ENCODE measurements at places on chromosomes 2 and 18.

DNA sequence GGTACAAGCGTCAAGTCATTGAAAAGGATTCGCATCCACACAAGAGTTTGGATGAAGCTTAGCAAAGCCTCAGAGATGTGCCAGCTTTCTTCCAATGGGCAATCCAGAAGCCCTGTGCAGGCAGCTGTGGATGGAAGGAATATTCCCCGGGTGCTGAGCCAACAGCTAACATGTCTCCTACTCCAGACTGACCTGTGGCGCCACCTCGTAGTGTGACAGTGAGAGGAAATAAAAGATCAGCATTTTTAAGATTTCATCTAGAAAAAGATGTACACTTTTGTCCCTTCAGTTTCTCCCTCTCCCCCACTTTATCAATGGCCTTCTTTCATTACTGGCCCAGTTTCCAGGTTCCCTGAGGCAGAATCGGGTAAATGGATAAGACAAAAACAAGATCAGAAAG lies 48.9 kb upstream of the SPATS2L start:
- no peak for DNase-seq
- peaks cover 13% of the 10 kb centered on the region for H3K4me1 ChIP-seq
- H3K36me3 ChIP-seq = no peaks in the 10 kb centered on the region
- H3K27ac ChIP-seq = no peak overlapping the region
- no peak overlapping the region for H3K4me3 ChIP-seq

- H3K27ac ChIP-seq = no peak overlapping the region
- no peak for DNase-seq
- H3K4me1 ChIP-seq = peaks cover 3% of the 10 kb centered on the region
- H3K27me3 ChIP-seq = no peaks in the 10 kb centered on the region
Observed at GRCh38 chr2:69067026-69067630, 54.1 kb downstream of the ANTXR1 start.

- no peak for DNase-seq
- H3K27ac ChIP-seq = no peak overlapping the region
- H3K27me3 ChIP-seq = no peaks in the 10 kb centered on the region
- no peaks in the 10 kb centered on the region for H3K36me3 ChIP-seq
Observed at GRCh38 chr2:109259671-109260070, 130.7 kb downstream of the SH3RF3 start.

DNA sequence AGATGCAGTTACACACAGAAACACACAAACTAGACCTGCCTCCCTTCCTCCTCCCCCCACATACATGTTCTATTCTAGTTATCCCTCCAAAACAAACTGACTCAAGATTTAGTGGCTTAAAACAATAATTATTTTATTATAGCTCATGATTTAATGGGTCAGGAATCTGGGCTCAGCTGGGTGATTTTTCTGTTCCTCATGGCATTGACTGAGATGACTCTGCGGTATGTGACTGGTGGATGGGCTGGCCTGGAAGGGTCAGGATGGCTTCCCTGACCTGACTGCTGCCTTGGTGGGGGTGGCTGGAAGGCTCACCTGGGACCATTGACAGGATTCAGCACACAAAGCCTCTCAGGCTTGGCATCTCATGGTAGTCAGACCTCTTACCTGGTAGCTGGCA lies 33.7 kb upstream of the NTSR2 start:
- DNase-seq = peak; percentile 71
- no peaks in the 10 kb centered on the region for H3K36me3 ChIP-seq
- H3K27ac ChIP-seq = no peak overlapping the region
- no peaks in the 10 kb centered on the region for H3K27me3 ChIP-seq
- peaks cover 6% of the 10 kb centered on the region for H3K4me1 ChIP-seq

DNA sequence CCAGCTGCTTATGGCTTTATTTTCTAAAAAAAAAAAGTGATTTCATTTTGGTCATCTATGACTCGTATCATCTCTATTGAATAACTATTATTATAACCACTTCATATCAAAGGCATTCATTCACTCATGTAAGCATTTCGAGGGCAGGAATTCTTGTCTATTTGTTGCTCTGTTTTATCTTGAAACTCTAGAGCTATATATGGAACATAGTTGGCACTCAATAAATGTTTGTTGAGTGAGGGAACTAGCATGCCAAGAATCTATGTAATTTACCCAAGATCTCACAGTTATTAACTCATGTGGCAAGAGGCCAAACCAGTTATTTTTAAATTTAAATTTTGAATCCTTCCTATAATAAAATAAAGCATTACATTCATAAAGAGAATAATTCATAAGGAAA lies 470.1 kb downstream of the TMX3 start:
- H3K27ac ChIP-seq = 0 out of 2 replicates have a peak overlapping the region, but pooled peaks have one; percentile 22
- H3K27me3 ChIP-seq = no peaks in the 10 kb centered on the region
- H3K4me1 ChIP-seq = no peaks in the 10 kb centered on the region

DNA sequence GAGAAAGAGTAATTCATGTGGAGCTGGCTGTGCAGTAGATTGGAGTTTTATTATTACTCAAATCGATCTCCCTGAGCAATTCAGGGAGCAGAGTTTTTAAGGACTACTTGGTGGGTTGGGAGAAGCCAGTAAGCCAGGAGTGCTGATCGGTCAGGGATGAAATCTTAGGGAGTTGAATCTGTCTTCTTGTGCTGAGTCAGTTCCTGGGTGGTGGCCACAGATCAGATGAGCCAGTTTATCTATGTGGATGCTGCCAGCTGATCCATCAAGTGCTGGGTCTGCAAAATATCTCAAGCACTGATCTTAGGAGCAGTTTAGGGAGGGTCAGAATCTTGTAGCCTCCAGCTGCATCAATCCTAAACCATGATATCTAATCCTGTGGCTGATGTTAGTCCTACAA lies 17.0 kb upstream of the UGT1A8 start:
- H3K27ac ChIP-seq = no peak overlapping the region
- H3K36me3 ChIP-seq = no peaks in the 10 kb centered on the region
- H3K4me1 ChIP-seq = no peaks in the 10 kb centered on the region
- peaks cover 5% of the 10 kb centered on the region for H3K27me3 ChIP-seq
- no peak overlapping the region for H3K4me3 ChIP-seq

- H3K27me3 ChIP-seq = no peaks in the 10 kb centered on the region
- H3K36me3 ChIP-seq = no peaks in the 10 kb centered on the region
- H3K4me1 ChIP-seq = peaks cover 11% of the 10 kb centered on the region
- peak; percentile 49 for DNase-seq
- H3K27ac ChIP-seq = no peak overlapping the region
Observed at GRCh38 chr2:29628862-29629261, 292.5 kb downstream of the ALK start.

DNA sequence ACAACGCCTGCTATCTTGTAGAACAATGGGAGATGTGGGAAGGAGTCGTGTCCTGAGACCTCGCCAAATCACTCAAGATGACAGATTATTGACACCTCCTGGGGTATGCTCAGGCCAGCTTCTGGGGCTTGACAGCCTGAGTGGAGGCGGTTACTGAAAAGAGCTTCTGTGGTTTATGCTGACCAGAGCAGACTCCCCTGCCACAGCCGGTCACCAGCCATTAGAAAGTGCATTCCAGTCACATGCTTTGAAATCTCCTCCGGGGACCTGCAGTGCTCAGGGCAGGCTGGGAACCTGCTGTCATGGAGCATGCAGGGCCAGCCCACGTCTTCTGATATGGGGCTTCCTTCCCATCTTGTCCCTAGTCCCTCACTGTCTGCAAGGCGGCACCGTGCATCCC lies 215.9 kb downstream of the SEPTIN10 start:
- peaks cover 20% of the 10 kb centered on the region for H3K36me3 ChIP-seq
- DNase-seq = no peak
- H3K4me3 ChIP-seq = no peak overlapping the region
- no peak overlapping the region for H3K27ac ChIP-seq
- no peaks in the 10 kb centered on the region for H3K27me3 ChIP-seq

DNA sequence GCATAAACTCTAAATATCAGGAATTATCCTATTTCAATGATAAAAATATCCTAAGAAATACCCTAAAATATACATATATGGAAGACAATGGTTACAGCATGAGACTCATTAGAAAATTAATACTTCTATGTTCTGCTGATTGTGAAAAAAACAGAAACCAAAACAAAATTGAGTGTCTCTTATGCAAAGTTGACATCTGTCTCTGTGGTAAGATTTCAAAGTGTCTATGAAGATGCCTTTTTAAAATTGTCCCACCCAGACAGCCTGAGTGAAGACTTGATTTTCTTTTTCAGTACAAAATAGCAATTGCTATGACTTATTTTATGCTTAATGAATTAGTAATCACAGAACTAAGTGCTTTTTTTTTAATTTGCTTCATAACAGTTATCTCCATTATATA lies 1368.4 kb upstream of the LRRTM1 start:
- H3K36me3 ChIP-seq = no peaks in the 10 kb centered on the region
- H3K27me3 ChIP-seq = no peaks in the 10 kb centered on the region
- H3K27ac ChIP-seq = no peak overlapping the region
- DNase-seq = no peak
- H3K4me3 ChIP-seq = no peak overlapping the region
- no peaks in the 10 kb centered on the region for H3K4me1 ChIP-seq

GRCh38 chr2:8679827-8680731 lies 1.8 kb upstream of the ID2 start:
- H3K36me3 ChIP-seq = peaks cover 5% of the 10 kb centered on the region
- peak overlapping the region; percentile 99 for H3K27ac ChIP-seq
- no peaks in the 10 kb centered on the region for H3K27me3 ChIP-seq
- H3K4me1 ChIP-seq = peaks cover 14% of the 10 kb centered on the region
- DNase-seq = peak; percentile 43

GRCh38 chr2:12722447-12723316 lies 5.9 kb downstream of the TRIB2 start:
- no peak overlapping the region for H3K4me3 ChIP-seq
- peaks cover 34% of the 10 kb centered on the region for H3K36me3 ChIP-seq
- H3K4me1 ChIP-seq = peaks cover 7% of the 10 kb centered on the region
- H3K27me3 ChIP-seq = no peaks in the 10 kb centered on the region
- no peak overlapping the region for H3K27ac ChIP-seq
- DNase-seq = no peak

- peaks cover 15% of the 10 kb centered on the region for H3K36me3 ChIP-seq
- no peak overlapping the region for H3K4me3 ChIP-seq
- no peaks in the 10 kb centered on the region for H3K27me3 ChIP-seq
- DNase-seq = peak; percentile 65
- peaks cover 3% of the 10 kb centered on the region for H3K4me1 ChIP-seq
Observed at GRCh38 chr2:215355801-215356200, 43.9 kb downstream of the ATIC start.

- H3K27ac ChIP-seq = no peak overlapping the region
- no peak overlapping the region for H3K4me3 ChIP-seq
- DNase-seq = no peak
Observed at GRCh38 chr18:53426666-53427184, 797.7 kb downstream of the MBD2 start.

DNA sequence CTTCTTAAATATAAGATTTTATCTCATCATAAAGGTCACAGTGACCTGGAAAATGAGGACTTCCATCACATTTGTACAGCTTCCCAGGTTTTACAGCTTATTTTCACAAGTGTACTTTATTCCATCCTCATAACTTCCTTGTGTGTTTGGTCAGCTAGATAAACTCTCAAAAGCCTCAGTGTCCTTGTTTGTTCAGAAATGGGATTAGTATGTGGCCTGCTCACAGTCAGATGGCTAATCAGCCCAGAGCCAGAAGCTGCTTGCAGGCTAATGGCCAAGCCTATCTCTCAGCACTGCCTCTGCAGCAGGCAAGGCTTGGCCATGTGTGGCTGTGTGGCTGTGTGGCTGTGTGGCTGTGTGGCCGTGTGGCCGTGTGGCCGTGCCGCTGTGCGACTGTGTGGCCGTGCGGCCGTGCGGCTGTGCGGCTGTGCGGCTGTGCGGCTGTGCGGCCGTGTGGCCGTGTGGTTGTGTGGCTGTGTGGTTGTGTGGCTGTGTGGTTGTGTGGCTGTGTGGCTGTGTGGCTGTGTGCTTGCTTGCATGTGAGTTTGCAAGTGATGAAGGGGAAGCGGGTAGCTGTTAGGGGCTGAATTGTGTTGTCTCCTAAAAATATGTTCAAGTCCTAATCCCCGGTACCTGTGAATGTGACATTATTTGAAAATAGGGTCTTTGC lies 233.0 kb upstream of the TNP1 start:
- H3K27ac ChIP-seq = no peak overlapping the region
- H3K36me3 ChIP-seq = no peaks in the 10 kb centered on the region
- DNase-seq = no peak
- no peaks in the 10 kb centered on the region for H3K27me3 ChIP-seq
- H3K4me1 ChIP-seq = peaks cover 6% of the 10 kb centered on the region

All from IMR-90 (cell line).